ENCODE measurements at places on chromosomes 12 and 14.

GRCh38 chr12:50620109-50620977 lies 115.6 kb downstream of the DIP2B start:
- DNase-seq, result peak; percentile 65

DNA sequence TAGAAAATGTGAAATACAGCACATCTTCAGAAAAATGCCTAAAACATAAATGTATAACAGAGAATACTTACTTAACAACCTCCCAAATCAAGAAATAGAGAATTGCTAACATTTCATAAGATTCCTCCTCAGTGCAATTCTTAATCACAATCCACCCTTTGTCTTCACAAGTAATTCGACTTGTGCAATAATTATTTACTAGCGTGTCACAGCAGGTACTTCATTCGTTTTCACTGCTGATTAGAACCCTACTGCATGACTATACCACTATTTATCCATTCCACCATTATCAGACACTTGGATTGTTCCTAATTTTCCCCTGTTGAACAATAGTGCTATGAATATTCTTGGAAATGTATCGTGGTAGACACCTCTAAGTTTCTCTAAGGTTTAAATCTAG lies 64.9 kb upstream of the BBS10 start:
- DNase-seq, result no peak

DNA sequence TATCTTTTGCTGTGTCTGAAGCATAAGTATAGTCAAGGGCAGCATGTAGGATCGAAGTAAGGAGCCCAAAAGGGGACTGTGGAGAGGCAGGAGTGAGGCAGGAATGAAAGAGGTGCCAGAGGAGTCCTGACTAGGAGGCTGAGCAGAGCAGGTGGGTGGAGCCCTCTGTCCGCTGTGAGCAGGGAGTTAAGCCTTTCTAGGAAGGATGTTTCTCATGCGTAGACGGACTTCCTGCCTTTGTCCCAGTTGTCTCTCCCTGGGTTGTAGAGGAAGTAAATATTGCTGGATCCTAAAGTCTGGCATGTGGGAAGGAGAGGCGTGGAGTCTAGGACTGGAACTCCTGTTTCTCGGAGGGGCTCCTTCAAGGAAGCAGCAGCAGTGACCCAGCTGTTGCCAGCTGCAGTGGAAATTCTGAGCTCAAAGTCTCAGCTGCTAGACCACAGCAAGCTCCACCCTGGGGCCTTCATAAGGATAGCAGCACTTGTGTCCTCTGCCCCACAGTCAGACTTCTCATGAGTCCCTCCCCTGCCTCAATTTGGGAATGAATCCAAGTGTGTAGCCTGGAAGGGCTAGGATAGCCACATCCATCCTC lies 44.0 kb downstream of the RBMS2 start:
- peak; percentile 15 for DNase-seq

- DNase-seq, result no peak
These were observed 640.0 kb downstream of the TMTC2 start for GRCh38 chr12:83326666-83327065.

DNA sequence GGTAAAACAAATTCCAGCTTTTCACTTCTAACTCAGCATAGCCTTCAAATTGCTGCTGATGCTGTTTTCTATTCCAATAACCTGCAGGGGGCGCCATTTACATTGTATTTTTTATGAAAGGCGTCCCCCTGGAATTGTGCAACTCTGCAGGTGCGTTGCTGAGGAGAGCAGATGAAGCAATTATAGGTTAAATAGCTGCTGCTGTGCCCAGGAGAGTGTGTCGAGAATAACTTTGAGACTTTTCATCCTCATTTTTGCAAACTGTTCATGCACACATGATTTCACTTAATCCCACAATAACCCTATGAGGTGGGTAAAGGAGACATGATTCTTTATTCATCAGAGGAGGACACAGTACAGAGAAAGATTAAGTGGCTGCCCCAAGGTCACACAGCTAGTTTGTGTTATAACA lies 75.7 kb downstream of the MYRFL start:
- DNase-seq, result peak; percentile 57

- DNase-seq, result peak; percentile 91
These were observed 707.5 kb upstream of the TMEM132C start for GRCh38 chr12:127559349-127560040.

DNA sequence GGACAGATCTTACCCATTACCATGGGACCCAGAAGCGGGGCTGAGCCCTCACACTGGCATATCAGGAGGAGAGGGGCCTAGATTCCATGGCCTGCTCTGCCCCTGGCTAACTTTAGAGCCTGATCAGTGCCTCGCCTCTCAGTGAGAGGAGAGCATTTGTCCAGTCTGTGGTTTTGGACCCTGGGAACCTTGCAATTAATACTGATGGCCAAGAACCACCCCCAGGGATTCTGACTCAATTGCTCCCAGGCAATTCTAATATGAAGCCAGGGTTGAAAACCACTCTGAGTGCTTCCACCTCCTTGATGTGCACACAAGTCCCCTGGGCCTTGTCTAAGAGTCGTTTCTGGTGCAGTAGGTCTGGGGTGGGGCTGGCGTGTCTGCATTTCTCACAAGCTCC lies 67.7 kb downstream of the CALM1 start:
- DNase-seq, result no peak

GRCh38 chr12:124780336-124780735 lies 83.3 kb downstream of the SCARB1 start:
- no peak for DNase-seq

GRCh38 chr12:95995238-95996031 lies 709 bp downstream of the HAL start:
- no peak for DNase-seq

- DNase-seq, result no peak
These were observed 97.5 kb downstream of the ADCK1 start for GRCh38 chr14:77897374-77897773.

GRCh38 chr12:99959549-99960170 lies 25.1 kb downstream of the ANKS1B start:
- no peak for DNase-seq

DNA sequence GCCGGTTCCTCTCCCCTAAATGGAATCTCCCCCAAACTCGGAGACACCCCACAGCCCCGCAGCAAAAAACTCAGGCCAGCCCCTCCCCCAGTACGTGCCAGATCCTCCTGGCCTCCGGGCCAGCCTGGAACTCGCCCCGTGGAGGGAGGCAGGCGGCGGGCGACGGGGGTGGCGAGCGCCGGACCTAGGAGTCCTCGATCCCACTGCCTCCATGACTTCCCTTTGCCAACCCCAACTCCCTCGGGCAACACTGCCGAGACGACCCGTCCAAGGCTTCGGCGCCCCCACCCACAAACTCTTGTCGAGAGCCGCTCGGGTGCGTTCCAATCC lies 400 bp downstream of the ADCY6 start:
- DNase-seq, result no peak

DNA sequence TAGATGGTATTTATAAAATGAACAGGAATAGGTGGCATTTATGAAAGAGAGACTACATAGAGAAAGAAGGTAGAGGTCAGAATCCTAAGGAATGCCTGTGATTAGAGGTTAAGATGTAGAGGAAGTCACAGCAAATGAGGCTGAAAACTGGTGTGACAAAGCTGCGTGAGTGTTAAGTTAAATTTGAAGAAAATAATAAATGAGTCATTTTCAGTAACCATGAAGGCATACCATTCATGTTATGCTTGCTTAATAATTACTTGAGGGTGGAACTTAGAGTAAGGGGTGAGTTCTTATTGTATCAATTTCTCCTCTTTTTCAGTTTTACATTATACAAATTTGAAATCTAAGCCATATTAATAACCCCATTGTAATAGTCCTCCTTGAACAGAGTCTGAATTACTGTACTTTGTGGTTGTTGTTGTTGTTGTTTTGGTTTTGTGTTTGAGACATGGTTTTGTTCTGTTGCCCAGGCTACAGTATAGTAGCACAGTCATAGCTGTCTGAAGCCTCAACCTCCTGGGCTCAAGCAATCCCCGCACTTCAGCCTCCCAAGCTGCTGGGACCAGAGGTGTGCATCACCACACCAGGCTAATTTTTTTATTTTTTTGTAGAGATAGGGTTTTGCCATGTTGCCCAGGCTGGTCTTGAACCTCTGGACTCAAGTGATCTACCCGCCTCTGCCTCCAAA lies 761.5 kb downstream of the GALC start:
- DNase-seq, result no peak

- DNase-seq, result no peak
These were observed 328.2 kb downstream of the CACNA1C start for GRCh38 chr12:2380946-2381345.

DNA sequence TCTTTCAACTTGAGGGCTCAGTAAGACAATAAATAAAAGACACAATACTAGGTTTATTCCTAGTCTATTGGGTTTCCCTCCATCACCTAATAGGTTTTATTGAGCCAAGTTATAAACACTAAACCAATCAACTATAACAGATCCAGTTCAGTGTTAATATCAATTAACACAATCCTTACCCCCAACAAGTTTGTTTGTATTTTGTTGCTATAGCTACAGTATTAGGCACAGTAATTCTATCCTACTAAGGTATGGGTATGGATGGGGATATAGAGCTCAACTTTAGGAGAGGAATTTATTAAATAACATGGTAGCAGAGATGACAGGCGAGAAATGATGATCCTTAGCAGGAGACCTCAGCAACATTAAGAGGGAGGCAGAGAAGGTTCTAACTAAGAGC lies 13.3 kb downstream of the PPP4R3A start:
- DNase-seq, result no peak

GRCh38 chr12:70963081-70963660 lies 42.6 kb upstream of the PTPRR start:
- DNase-seq, result no peak

GRCh38 chr14:103126088-103126872 lies 3.0 kb downstream of the TNFAIP2 start:
- no peak for DNase-seq

GRCh38 chr14:61699027-61699426 lies 3.7 kb downstream of the HIF1A start:
- no peak for DNase-seq

- peak; percentile 82 for DNase-seq
These were observed 239.0 kb upstream of the ATP2B1 start for GRCh38 chr12:89947437-89948270.

DNA sequence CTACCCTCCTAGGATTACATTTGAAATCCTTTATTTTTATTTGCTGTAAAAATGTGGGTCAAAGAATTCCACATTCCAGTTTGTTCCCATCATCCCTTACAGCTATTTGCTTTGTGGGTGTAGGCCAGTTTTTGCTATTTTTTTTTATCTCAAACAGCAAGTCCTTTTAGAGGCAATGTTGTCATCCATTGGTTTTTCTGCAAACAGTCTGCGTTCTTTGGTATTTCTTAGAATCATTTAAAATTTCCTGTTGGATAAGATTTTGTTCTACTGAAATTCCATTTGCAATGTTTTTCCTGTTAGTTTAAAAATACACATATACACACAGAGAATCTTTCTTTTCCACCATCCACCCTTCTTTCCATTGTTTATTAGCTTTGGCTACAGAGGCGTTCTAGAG lies 53.3 kb upstream of the STK38L start:
- no peak for DNase-seq

- no peak for DNase-seq
These were observed 126.1 kb downstream of the SPTSSA start for GRCh38 chr14:34335968-34336367.

- no peak for DNase-seq
These were observed 76.1 kb downstream of the SLC25A47 start for GRCh38 chr14:100399052-100399849.

DNA sequence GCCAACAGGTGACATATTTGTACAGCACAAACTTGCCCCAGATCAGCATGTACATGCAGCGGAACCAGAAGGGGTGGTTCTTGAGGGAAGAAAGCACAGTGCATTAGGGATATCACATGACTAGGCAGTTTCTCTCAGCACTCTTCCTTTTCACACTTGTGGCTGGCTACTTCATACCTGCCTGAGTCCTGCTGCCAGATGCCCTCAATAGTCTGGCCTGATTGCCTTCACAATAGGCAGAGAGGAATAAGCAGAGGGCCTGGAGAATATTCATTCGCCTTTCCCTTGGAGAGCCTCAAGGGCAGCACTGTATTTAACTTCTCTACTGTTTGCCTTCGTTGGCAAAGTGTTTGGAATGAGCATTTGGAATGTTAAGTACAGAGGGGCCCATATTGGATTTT lies 7.9 kb downstream of the EMG1 start:
- no peak for DNase-seq

GRCh38 chr12:43079476-43079875 lies 472.5 kb downstream of the ADAMTS20 start:
- DNase-seq, result no peak

GRCh38 chr14:52048641-52049204 lies 20.1 kb downstream of the NID2 start:
- no peak for DNase-seq

GRCh38 chr12:52226446-52226845 lies 6.6 kb upstream of the KRT7 start:
- no peak for DNase-seq

DNA sequence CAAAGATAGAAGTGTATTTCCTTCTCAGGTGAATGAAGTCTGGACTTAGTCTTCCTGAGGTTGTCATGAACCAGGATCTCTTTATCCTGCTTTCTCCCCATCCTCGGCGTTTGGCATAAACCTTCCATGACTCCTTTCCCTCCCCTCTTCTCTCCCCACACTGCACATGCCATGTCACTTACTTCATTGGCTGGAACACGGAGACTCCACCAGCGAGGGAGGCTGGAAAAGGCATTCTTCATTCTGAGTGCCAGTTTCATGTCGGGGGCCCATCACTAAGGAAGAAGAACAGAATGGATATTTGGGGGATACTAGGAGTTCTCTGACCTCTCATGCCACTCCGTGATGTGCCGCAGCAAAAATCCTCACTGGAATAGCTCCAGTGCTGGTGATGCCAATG lies 105.6 kb downstream of the VCPKMT start:
- DNase-seq, result no peak

GRCh38 chr12:128076188-128076587 lies 190.8 kb upstream of the TMEM132C start:
- DNase-seq, result peak; percentile 80

GRCh38 chr14:88937706-88938105 lies 113.3 kb downstream of the TTC8 start:
- no peak for DNase-seq

DNA sequence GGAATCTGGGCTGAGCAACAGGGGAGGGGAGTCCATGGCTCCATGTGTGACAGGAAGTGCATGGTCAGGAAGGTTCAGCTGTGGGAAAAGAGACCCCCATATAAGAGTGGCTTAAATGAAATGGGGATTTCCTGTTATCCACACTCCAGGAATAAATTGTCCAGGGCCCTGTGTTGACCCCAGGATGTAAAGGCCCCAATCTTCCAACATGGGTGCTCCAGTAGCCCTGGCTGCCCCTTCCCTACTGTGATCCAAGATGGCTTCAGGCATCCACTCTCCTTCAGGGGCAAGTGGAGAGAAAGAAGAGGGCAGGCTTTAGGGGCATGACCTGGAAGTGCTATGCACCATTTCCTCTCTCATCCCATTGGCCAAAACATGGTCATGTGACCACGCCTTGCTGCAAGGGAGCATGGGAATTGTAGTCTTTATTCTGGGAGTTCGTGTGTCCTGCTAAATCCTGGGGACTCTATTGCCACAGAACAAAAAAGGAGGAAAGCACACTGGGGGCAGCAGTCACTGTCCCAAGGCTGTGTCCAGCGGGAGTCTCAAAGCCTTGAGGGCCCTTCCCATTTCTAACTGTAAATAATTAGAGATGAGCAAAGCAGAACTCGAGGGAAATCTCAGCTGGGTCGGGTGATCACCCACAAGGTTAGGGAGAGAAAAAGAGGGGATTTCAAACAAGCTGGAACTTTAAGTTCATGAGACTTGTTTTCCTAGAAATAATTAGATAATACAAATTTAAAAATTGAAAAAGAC lies 289.2 kb downstream of the ADGRD1 start:
- DNase-seq, result no peak
